GOT3 (cell line): ENCODE measurements at places on chromosomes 13 and 19.

- no peak for DNase-seq
Measured at GRCh38 chr19:595326-596262, 5.9 kb downstream of the HCN2 start.

DNA sequence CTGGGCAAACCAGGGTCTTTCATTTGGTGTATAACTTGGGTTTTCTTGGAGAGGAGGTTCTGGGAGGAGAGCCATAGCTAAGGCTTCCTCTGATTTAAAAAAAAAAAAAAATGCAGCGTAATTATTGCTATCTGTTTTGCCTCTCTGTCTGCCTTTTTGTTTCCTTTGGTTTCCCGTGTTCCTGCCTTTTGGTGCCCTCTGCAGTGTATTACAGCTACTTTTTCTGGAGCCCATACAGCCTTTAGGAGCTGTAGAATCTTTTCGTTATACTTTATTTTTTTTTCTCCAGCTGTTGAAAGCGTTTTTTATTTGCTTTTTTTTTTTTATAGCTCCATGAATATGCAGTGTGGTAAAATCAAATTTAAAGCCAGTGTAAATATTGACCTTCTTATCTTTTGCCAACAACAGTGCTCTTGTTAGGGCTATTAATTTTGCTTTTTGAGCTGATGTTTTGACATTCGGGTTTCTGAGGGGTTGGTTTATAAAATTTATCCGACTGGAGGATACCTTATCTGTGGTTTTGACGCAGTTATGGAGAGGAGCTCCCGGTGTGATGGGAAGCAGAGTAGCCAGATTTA, 38.1 kb downstream of the ZNF493 start:
- DNase-seq = no peak

DNA sequence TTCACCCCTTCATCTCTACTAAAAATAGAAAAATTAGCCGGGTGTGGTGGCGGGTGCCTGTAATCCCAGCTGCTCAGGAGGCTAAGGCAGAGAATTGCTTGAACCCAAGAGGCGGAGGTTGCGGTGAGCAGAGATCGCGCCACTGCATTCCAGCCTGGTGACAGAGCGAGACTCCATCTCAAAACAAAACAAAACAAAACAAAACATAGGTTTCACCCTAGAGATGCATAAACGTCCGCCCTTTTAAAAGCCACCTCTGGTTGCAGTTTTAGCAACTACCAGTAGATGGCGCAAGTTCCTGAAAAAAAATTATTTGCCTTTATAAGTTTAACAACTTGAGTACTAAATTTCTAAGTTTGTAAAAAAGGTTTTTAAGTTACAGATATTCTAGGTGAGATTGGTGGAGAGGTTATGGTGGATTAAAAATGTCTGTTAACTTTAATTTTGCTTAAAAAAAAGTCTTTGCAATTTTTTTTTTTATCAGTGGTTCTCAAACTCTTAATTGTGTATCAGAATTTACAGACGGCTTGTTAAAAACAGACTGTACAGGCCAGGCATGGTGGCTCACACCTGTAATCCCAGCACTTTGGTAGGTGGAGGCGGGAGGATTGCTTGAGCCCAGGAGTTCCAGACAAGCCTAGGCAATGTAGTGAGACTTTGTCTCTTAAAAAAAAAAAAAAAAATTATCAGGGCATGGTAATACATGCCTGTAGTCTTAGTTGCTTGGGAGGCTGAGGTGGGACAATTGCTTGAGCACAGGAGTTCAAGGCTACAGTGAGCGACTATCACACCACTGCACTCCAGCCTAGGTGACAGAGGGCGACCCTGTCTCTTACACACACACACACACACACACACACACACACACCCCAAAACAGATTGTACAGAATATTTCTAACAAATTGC, 42.1 kb downstream of the NAA16 start:
- no peak for DNase-seq

DNA sequence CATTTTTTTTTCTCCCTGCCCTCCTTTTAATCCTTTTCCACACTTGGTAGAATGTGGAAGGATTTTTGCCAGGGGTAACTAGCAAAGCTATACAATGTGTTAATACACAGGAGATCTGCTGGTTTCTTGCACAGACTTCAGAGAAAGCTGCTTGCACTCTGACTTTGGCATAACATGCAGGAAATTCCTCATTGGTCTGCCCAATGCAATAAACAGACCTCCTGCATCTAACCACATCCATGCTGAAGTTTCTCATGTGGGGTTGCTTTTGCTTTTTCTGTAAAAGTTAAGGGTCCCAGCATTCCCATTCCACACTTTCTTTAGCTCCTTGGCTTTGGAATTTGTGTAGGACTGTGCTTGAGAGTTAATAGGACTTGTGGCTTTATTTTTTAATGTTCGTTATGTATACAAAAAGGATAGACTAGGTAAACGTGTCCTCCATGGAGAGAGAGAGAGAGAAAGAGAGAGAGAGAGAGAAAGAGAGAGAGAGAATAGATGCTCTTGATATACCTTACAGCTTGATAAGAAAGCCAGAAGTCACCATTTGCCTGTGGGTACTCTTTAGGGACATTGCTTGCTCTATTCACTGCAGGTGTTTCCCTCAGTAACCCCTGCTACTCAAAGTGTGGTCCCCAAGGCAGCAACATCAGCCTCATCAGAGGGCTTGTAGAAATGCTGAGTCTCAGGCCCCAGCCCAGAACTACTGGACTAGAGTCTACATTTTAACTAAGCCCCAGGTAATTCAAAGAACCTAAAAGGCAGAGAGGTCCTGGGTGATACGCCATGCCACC, 170.5 kb downstream of the SHISA2 start:
- DNase-seq = no peak

DNA sequence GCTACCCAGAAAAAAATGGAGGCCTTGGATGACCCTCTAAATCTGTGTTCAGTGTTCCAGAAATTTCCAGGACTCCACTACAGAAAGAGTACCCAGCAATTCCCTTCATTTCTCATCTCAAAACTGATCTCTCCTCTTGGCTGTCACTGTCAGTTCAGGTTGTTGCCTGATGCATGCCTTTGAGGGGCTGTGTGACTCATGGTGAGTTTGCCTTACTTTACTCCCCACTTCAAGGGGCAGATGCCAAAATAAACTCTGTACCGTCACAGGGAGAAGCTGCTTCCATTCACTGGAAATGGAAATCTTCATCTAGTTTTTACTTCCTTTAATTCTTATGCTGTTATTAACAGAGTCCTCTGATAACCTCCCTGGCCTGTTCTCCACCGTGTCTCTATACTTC, 1075.0 kb downstream of the DIAPH3 start:
- DNase-seq = no peak

GRCh38 chr19:11288349-11288748, 7.6 kb upstream of the TSPAN16 start:
- DNase-seq = no peak

- no peak for DNase-seq
Measured at GRCh38 chr13:41780715-41781706, 179.9 kb downstream of the VWA8 start.

DNA sequence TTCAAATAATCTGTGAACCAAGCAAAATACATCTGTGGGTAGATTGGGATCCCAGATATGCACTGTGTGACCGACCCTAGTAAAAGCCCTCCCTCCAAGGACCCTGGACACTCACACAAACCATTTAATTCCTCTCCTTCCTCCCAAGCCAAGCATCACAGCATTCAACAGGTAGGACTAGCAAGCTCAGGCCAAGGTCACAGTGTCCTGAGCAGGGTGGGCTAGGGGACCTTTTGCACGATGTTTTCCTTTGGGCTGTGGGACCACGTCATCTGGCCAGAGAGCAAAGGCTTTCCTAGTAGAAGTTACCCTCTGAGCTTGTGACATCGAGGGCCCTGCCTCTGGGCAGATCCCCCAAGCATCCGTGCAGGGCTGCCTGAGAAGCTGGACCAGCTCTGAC, 297.6 kb upstream of the ZNF507 start:
- no peak for DNase-seq

DNA sequence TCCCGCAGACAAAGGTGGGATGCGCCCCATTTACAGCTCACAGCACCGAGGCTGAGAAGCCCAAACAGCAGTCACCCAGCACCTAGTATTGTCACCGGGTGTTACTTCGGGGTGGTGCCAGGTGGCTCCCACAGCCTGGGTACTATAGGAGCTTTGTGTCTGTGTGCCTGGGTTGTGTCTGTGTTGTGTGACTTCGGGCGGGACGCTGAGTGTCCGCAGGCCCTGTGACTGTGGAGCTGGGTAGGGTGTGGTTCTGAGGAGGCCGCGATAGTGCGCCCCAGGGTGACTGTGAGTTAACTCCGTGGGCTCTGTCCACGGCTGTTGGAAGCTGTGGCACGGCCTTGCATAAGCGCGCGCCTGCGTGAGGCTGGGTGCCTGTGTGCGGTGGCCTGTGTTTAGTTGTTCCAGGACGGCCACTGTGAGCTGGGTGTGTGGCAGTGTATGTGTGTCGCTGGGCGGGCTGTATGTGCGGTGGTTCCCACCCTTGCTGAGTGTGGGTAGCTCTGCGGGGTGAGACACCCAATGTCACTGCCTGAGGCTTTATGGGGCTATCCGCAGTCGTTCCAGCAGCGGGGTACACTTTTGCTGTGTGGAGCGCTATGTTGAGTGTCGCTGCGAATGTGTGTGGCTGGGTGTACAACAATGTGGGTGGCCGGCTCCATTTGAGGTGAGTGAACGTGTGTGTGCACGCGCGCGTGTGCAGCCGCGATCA, 559 bp upstream of the SSBP4 start:
- no peak for DNase-seq

- DNase-seq = no peak
Measured at GRCh38 chr13:94515911-94516310, 36.4 kb upstream of the DCT start.

DNA sequence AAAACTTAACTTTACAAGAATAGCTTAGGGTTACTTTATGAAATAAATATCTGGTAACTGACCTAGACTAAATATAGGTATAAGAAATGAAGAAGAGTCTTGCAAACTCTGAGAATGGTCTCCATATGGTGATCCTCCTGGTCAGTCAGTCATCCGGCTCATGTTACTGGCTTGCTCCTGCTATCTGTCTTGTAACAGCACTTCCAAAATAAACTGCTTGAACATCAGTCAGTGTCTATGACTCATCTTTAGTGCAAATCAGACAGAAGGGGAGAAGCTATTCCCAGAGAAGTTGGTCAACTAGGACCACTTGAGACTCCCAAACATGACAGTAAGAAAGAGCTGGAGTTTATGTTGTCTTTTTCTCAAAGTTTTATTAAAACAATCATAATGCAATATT, 1550.9 kb downstream of the PCDH9 start:
- no peak for DNase-seq

- no peak for DNase-seq
Measured at GRCh38 chr19:46626446-46626845, 1.6 kb upstream of the PTGIR start.

GRCh38 chr19:19595171-19595701, 23.3 kb downstream of the PBX4 start:
- no peak for DNase-seq

GRCh38 chr13:24215732-24216131, 55.2 kb downstream of the SPATA13 start:
- no peak for DNase-seq

- no peak for DNase-seq
Measured at GRCh38 chr13:52695856-52696255, 43.2 kb downstream of the SUGT1 start.

GRCh38 chr19:58154287-58154678, 3.7 kb upstream of the ZNF329 start:
- no peak for DNase-seq

GRCh38 chr19:41537789-41538188, 38.2 kb upstream of the CEACAM21 start:
- DNase-seq = no peak

GRCh38 chr19:13078897-13079541, 23.6 kb downstream of the LYL1 start:
- no peak for DNase-seq

DNA sequence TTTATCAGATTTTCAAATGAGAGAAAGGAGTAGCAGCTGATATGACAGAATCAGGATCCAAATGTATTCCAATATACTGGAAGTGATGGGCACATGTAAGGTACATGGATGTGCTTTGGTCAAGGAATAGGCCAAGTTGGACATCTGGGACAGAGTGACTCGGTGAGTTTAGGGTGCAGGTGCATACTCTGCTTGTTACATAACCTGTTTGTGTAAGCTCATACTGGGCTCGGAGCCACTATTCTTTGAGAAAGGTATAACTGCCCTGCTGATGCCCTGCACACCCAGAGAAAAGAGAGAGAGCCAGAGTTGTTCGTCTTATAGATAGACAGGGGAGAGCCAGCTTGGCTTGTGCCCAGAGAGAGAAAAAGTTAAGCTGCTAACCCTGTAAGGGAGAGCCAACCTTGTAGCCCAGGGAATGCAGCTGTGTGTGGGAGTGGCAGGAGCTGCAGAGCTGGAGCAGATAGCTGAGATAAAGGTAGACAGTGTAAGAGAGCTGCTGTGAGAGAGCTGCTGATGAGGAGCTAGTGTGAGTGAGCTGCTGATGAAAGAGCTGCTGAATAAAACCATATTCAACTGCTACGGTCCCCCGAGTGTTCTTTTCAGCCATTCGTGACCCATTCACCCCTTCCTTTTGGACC, 40.7 kb upstream of the N4BP2L1 start:
- no peak for DNase-seq
